ENCODE measurements at places on chromosomes 6 and 20.

DNA sequence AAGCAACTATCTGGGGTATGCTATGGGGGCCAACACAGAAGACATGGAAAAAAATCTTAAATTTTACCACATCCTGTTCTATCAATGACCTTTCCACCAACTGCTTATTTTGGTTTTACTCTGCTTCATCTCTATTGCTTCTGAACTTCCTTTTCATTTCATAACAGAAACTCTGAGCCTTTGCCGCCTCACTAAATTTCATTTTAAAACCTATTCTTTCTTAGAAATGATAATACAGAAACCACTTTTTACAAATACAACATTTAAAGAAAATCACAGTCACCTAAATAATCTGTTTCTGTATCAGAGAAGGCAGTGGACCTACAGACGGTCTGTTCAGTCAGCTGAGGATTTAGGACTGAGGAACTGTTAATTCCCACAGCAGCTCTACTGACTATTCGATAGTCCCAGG lies 117.5 kb downstream of the KCNQ5 start:
- DNase-seq: no peak

DNA sequence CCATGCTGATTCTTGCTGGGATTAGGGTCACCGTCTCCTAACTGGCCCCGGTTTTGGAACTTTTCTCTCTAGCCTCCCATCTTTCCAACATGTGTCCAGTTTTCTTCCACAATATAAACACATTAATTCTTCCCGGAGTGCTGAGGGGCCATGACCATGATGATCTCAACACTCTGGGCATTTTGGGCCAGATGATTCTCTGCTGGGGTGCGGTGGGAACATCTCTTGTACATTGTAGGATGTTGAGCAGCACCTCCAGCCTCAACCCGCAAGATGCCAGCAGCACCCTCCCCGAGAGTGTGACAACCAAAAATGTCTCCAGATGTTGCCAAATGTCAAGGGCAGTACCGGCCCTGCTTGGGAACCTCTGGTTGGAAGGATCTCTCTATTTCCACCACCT lies 164.8 kb downstream of the TFAP2C start:
- DNase-seq: no peak

DNA sequence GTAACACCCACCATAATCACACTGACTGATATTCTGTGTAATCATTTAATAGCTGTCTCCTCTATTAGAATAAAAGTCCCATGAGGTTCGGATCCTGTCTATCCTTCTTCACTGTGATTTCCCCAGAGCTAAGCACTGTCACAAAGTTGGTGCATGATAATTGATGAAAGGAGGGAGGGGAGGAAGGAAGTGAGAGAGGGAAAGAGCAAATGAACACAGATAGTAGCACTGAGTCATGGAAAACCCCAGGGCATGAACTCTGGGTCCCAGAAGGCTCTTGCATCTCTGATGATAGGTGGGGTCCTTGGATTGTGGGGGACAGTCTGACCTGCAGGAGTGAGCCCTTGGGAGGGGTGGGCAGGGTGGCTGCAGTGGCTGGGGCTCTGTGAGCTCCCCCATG lies 294.1 kb downstream of the LRFN2 start:
- no peak for DNase-seq

- no peak for DNase-seq
These were observed 30.8 kb upstream of the SSR1 start for GRCh38 chr6:7343546-7344475.

- DNase-seq: no peak
These were observed 150.8 kb downstream of the PRL start for GRCh38 chr6:22145823-22146677.

GRCh38 chr6:15444081-15444731 lies 198.3 kb downstream of the JARID2 start:
- no peak for DNase-seq

- DNase-seq: no peak
These were observed 9.3 kb downstream of the SYNGAP1 start for GRCh38 chr6:33428966-33429749.

DNA sequence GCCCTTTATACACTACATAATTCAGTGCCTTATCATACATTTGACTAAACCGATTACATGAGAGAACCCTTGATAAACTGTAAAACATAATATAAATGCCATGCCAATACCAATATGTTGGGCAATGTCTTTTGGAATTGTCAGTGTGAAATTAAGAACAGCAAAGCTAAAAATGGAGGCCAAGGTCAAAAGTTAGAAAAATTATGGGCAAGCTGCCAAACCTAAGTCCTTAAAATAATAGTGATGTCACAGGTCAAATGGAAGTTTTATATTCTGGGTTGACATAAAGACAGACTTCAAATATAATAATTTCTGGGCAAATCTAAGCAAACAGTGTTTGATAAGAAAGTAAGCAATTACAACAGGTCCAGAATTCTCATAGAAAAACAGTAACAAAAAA lies 696.7 kb downstream of the RNF144B start:
- DNase-seq: no peak

GRCh38 chr6:1770968-1771723 lies 161.4 kb downstream of the FOXC1 start:
- DNase-seq: no peak
